ENCODE measurements at places on chromosomes 12 and 14.
A peak's percentile ranks its signal among the peaks of the same experiment; 100 is the strongest.

- DNase-seq = no peak
Measured at GRCh38 chr12:91316907-91317269, 134.3 kb upstream of the DCN start.

- DNase-seq = no peak
Measured at GRCh38 chr14:29264865-29265264, 498.3 kb downstream of the FOXG1 start.

DNA sequence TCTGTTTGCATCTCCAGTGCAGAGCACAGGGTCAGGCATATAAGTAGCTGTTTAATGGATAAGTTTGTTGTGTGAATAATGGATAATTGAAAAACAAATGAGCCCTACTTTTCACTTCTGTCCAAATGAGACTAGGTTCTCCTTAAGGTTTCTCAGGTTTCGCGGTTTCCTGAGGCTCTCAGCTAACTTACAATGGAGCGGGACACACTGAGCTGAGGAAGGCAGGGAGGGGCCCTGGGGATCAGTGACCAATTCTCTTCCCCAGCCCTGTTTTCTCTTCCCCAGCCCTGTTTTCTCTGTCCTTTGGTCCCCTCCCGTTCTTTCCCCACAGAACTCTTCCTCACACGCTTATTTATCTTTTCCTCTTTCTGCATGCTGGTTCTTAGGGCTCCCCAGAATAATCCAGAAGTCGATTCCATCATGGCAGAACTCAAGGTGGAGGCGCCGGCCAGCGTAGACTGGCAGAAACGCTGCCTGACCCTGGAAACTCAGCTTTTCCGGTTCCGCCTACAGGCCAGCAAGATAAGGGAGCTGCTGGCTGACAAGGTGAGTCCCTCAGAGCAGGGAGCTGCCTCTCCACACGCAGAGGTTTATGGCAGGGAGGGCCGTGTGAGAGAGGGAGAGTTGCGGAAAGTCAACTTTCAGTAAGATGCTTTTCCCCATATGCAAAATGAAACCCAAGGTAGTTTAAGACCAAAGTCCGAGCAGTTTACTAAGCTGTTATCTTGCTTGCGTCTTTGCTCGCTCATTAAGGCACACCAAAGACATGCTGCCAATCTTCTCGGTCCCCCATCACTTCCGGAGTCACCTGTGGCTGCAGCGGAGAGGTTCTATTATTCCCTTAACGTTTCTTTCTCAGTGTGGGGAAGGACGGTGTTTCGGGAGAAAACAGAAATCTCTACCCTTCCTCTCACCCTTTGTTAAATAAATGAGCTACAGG is 8.6 kb downstream of the PLEKHH1 start:
- DNase-seq = no peak

DNA sequence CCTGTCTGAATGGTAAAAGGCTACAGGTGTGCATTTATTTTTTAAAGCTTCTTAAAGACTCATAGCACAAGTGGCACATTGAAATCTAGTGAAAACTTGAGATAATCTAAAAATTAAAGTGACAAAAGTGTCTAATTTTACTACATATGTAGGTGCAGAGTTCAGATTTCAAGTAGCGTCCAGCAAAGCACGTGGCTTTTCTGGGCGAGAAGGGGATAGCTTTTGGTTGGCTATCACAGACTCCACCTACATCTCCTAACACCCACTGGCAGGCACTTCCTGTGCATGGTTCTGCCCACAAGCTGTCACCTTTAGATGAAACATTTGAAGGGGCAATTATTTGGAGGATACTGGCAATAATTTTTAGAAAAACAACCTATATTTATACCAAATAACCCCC is 1.9 kb upstream of the PITPNM2 start:
- no peak for DNase-seq

- DNase-seq = no peak
Measured at GRCh38 chr14:32594766-32595165, 265.7 kb downstream of the AKAP6 start.

DNA sequence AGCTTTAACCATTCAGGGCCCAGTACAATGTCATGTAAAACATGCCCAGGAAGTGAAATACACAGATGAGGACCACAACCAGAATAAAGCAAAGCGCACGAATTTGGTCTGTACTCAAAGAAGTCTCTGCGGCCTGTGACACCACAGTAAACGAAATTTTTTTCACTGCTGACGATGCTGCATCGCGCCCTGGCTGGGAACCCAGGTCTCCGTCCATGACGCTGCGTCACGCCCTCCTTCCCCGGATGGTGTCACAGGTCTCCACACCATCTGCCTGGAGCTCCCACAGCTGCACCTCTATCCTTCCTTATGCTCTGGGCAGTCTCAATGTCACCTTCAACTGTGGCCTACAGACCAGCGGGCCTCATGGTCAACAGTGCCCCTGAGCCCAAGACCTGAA is 17.8 kb downstream of the ANKLE2 start:
- DNase-seq = no peak

GRCh38 chr12:12673296-12673695 is 22.7 kb downstream of the GPR19 start:
- DNase-seq = peak; percentile 55

DNA sequence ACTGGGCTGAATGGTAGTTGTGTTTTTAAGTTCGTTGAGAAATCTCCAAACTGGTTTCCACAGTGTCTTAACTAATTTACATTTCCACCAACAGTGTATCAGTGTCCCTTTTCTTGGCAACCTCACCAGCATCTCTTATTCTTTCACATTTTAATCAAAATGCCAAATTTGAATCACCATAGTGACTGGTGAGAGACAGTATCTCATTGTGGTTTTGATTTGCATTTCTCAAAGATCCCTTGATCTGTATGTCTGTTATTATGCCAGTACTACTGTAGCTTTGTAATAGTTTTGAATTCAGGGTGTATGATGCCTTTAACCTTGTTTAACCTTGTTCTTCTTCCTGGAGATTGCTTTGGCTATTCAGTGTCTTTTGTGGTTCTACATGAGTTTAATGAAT is 2.2 kb upstream of the EIF2S3B start:
- DNase-seq = no peak

- DNase-seq = no peak
Measured at GRCh38 chr12:120962532-120963020, 15.8 kb upstream of the HNF1A start.

GRCh38 chr14:104855532-104856090 is 9.5 kb upstream of the CEP170B start:
- DNase-seq = no peak

DNA sequence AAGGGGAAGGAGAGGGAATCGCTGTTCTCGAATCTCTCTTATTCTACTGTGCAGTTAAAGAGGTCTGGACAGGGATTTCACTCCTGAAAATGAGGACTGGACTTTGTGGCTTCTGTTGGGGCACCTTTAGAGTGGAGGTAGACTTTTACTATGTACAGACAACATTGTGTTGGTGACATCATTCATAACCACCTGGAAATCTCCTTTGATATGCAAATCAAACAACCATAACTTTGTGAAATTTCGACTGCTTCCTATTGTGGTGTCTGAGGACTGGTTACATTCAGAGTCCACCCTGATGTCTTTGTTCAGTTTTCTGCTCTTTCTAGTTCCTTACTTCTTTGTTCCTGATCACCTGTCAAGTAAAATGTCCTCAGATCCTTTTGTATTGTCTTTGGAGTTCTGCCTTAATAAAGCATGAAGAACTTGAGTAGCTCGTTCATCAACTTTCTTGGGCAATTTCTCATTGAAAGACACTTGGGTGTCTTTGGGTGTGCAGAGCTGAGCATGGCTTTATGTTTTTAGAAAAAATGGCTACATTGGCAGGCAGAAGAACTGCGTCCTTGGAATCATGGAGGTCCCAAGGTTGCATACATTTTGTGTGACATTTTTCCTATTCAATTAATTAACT is 29.8 kb downstream of the LRRK2 start:
- DNase-seq = no peak

DNA sequence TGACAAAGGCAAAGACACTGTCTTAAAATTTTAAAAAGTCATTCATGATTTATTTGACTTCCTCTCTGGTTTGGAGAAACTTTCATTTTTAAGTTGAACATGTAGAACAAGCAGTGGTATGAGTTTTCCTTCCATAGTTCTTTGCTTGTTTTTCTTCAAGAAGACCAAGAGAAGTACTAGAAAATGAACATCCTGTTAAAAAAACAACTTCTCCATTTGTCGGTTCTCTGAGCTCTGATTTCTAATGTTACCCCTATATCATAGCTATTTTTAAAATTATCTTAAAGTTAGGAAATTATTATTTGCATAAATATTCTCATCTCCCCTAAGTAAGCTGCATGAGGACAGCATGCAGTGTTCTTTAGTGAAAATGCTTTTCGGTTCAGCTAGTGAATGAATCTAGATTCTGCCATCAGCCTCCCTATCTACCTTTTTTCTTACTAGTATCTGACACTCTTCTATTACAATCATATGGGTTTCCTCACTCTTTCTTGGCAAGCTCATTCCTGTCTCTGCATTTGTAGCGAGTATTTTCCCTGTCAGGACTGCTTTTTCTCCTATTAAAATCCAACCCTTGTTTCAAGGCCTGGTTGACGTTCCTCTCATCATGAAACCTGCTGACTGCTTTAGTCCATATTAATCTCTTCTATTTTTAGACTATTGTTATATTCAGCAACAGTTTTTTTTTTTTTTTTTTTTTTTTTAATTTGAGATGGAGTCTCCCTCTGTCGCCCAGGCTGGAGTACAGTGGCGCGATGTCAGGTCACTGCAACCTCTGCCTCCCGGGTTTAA is 15.8 kb downstream of the DIP2B start:
- DNase-seq = no peak

DNA sequence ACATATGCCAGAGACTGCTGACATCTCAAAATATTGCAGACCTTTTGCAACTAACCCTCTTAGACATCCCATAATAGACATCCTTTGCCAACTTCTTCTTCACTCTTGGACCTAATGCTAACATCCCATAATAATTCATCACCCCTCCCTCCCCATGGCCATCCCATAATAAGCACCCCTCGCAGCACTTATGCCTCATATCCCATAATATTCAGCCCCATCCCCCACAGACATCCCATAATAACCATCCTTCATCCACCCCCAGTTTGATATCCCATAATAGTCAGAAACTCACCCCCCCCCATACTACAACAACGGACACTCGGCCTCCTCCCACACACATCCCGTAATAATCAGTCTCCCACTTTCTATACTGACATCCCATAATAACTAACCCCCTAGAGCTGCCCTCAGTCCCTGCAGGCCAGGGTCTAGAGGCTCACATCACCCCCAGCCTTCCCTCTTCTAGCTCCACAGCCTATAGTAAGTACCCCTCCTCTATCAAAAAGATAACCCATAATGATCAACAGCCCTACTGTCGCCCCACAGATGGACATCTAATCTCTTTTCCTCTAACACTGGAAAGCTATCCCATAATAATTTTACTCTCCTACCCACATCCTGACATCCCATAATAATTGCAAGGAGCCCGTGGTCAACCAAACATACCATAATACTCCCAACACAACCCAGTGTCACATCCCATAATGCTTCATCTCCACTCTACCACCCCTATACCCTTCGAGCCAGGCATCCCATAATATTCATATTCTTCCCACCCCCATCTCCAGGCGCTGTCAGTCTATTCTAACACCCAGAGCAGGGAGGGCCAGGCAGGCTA is 792 bp upstream of the CHD4 start:
- DNase-seq = peak; percentile 80

DNA sequence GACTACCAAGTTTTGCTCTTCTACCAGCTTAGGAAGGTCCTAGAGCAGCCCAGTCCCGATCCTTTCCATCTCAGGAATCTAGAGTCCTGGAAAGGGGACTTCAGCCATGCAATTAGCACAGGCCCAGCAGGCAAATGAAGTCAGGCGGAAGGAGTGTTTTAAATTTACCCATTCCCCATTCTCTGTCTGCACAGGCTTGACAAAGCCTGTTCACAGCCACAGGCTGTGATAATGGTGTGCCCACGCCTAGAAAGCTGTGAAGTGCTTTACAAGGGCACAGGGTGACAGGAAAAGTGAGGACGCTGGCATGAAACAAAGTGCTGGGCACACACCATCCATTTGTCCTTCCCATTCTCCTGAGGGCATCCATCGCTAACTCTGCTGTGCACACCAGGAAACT is 79.0 kb downstream of the PITPNM2 start:
- DNase-seq = no peak

- DNase-seq = no peak
Measured at GRCh38 chr12:59322473-59322872, 273.4 kb upstream of the SLC16A7 start.

DNA sequence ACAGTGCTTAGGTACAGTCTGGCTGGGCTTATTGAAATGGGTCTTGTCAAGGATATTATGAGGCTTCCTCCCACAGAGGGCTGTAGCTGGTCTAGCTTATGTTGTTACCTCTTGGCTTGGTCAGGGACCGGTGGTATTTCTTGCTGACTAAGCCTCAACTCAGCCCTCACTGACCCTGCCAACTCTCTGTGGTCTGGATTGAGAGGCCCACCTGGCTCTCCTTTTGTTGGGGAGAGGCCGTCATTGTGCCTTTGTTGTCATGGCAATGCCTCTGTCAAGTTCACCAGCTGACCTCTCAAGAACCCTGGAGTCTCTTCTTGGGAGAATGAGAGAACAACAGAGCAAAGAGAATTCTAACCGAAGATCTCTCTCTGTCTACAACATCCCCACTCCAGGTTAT is 245.6 kb upstream of the NPAS3 start:
- DNase-seq = no peak

- peak; percentile 41 for DNase-seq
Measured at GRCh38 chr12:40010899-40011774, 94.7 kb downstream of the SLC2A13 start.

- DNase-seq = no peak
Measured at GRCh38 chr12:19778172-19778571, 338.9 kb downstream of the AEBP2 start.

DNA sequence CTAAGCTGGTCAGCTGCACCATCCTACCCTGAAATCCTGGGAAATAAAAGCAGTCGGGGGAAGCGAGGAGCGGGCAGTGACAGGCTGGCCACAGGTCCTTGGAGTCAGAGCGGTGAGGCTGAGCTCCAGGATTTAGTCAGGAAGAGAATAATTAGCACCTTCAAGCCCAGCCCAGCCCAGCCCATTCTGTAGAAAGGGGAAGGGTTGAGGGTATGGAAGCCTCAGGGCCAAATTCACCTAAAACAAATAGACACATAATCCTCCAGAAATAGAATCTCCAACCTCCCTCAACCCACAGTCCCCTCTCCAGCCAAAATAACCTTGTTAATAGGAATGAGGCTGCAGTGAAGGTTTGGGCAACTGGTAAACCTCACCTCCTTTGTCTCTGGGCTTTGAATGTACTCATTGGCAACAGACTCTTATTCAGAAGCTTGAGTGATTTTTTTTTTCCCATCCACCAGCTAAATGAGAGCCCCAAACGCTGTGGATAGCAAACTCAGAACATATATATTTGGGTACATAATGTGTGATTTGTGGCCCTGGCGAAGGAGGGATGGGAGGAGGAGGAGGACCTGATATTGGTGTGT is 334.1 kb downstream of the DPF3 start:
- no peak for DNase-seq

GRCh38 chr14:24556756-24557155 is 19.3 kb downstream of the CTSG start:
- DNase-seq = no peak

- DNase-seq = no peak
Measured at GRCh38 chr12:70486588-70486987, 120.5 kb downstream of the KCNMB4 start.
